ENCODE measurements at places on chromosomes 11 and 22.

GRCh38 chr22:41377846-41378245 lies 3.9 kb upstream of the TEF start:
- no peak for DNase-seq

- DNase-seq, result no peak
Measured at GRCh38 chr11:102179371-102179770, 69.1 kb downstream of the YAP1 start.

GRCh38 chr11:29629286-29629685 lies 387.5 kb downstream of the KCNA4 start:
- DNase-seq, result no peak

GRCh38 chr11:56751480-56751879 lies 3.0 kb upstream of the OR9G4 start:
- no peak for DNase-seq

GRCh38 chr11:55658608-55659007 lies 3.4 kb upstream of the OR4C6 start:
- no peak for DNase-seq

- peak; percentile 46 for DNase-seq
Measured at GRCh38 chr11:66069715-66070603, at the start of gene PACS1. PACS1 (plus strand) TSS chr11:66070272; CDS start chr11:66070487, 215 bp downstream.

DNA sequence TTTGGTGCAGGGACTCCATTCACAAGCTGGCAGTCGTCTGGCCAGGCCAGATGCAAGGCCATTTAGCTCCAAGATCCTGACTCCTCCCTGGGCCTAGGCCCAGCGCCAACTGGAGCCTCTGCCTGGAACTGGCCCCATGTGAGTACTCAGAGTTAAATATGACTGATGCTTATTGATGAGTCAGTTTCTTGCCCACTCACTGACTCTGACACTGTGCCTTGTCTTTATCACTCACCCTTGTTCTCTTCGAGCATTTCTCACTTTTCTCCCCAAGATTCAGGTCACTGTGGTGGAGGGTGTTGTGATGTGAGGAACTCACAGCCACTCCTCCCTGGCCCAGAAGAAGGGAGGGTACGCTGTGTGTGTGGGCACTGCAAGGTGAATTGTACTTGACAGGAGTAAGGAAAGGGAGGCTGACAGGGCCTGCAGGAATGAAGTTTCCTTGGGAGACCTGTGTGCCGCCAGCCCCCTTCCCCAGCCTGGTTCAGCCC lies 23.2 kb upstream of the ST3GAL4 start:
- no peak for DNase-seq

- peak; percentile 69 for DNase-seq
Measured at GRCh38 chr22:50269970-50270665, at the start of gene MAPK11. MAPK11 (minus strand) TSS chr22:50270380; CDS start chr22:50270292, 88 bp downstream.

DNA sequence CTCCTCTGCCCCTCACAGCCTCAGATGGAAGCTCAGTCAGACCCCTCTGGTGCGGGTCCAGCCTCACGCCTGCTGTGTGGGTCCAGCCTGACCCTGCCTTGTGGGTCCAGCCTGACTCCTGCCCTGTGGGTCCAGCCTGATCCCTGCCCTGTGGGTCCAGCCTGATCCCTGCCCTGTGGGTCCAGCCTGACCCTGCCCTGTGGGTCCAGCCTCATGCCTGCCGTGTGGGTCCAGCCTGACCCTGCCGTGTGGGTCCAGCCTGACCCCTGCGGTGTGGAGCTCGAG lies 445.3 kb downstream of the BRD1 start:
- DNase-seq, result no peak

GRCh38 chr11:28245131-28245530 lies 136.9 kb downstream of the METTL15 start:
- DNase-seq, result no peak

DNA sequence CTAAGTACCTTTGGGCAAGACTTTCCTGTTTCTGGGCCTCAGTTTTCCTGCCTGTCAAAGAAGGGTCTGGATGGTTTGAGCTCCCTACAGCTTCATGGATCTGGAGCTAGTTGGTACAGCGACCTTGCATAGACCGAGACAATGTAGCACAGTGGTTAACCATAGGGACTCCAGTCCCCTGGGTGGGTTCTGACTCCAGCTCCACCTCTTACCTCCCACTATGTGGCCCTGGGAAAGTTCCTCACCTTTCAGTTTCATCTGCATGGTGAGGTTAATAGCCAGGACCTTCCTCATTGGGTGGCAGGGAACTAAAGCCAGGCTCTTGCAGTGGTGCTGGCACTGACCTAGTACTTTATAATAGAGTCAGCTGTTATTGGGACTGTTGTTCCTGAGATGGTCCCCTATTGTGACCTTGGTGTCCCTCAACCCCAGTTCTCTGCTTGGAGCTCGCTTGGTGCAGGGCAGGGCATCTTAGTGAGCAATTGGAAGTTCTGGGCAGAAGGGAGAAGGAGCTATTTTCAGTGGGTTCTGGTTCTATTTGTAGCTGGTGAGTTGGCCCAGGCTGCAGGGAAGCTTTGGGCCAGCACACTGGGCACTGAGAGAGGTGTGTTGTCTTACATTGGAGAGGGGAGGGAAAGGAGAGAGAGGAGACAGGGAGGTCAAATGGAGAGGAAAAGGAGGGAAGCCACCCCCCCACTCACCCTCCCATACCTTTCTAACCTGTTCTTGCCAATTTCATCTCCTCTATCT lies 10.7 kb upstream of the MTMR3 start:
- no peak for DNase-seq

- no peak for DNase-seq
Measured at GRCh38 chr22:40612291-40612751, 24.2 kb downstream of the MRTFA start.

Measured in activated naive CD4-positive, alpha-beta T cell (primary cell).